ENCODE measurements at places on chromosomes 6 and 20.

- no peak for DNase-seq
These were observed 4.7 kb downstream of the BICRAL start for GRCh38 chr6:42786525-42786985.

DNA sequence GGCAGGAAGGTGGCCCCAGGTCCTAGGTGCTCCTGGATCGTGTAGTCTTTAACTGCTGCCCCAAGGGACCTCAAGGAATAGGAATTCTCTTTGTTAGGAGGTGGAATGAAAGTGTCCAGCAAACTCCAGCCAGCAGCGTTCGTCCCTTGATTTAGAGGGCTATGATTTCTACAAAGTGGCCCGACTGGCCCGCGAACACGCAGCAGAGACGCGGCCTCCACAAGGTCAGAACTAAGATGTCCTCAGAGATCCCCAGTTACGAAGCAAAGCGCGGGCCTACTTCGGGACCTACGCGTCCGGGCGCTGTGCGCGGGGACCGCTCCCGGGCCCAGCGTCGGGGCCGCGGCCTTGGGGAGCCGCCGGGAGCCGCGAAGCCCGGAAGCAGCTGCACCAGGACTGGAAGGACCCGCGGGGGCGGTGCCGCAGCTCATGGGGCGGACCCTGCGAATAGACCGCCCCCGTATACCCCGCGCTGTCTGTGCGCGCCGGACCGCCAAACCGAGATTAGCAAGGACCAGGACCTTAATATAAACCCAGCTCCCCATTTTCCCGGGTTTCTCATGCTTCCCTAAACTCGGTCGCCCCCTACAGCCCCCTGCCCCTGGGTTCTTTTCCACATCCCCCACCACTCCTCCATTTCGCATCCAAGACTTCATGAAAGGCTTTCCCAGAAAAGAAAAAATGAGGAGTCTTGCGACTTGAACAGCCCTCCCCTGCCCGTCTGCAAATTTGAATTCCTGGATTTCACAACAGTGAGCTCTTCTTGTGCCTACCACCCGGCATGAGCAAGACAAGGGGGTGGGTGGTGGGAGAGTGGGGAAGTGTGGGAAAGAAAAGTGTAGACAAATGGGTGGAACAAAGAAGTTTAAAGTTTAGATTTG, at the start of gene C6orf47:
Gene C6orf47, minus strand, starts transcription at position 398 of the 881 bp plus-strand sequence. CDS start 831 bp downstream, outside the sequence.
- peak; percentile 94 for DNase-seq

- DNase-seq, result no peak
These were observed 183.0 kb upstream of the MMS22L start for GRCh38 chr6:97465877-97466561.

GRCh38 chr6:42007286-42008137, 42.8 kb upstream of the TAF8 start:
- DNase-seq, result no peak

- no peak for DNase-seq
These were observed 35.8 kb downstream of the PHIP start for GRCh38 chr6:79042088-79042798.

DNA sequence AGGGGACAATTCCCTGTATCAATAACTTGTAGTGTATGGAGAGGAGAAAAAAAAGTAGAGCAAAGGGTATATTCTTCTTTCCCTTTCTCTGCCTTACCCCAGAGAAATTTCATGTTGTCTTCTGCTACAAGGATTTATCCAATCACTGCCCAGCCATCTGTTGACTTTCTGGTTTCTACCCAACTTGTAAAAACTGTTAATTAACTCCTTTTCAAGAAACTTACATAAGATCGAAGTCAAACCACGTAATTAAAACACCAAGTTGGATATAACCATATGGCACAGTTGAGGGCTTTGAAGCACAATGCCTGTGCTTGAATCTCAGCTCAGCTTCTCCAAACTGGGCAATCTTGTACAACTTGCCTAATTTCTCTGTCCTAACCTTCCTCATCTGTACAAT, 99.5 kb downstream of the MAN1A1 start:
- no peak for DNase-seq

GRCh38 chr20:47487175-47487917, 14.3 kb upstream of the NCOA3 start:
- peak; percentile 77 for DNase-seq

DNA sequence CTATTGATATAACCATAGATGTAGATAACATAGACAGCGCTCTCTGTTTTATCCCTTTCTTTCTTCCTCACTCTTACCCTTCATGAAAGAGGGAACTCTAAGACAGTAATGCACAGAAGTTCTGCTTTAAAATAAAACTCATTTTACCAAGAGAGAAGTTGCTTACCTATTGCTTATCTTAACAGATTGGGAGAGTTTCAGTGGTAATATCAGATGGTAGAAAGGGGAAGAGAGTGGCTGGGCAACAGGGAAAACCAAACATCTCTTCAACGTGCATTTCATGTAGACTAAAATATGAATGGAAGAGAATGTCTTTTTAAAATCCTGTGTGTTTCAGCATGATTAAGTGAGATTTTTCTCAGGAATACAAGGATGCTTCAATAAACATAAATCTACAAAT, 45.3 kb upstream of the SIRPG start:
- DNase-seq, result no peak

DNA sequence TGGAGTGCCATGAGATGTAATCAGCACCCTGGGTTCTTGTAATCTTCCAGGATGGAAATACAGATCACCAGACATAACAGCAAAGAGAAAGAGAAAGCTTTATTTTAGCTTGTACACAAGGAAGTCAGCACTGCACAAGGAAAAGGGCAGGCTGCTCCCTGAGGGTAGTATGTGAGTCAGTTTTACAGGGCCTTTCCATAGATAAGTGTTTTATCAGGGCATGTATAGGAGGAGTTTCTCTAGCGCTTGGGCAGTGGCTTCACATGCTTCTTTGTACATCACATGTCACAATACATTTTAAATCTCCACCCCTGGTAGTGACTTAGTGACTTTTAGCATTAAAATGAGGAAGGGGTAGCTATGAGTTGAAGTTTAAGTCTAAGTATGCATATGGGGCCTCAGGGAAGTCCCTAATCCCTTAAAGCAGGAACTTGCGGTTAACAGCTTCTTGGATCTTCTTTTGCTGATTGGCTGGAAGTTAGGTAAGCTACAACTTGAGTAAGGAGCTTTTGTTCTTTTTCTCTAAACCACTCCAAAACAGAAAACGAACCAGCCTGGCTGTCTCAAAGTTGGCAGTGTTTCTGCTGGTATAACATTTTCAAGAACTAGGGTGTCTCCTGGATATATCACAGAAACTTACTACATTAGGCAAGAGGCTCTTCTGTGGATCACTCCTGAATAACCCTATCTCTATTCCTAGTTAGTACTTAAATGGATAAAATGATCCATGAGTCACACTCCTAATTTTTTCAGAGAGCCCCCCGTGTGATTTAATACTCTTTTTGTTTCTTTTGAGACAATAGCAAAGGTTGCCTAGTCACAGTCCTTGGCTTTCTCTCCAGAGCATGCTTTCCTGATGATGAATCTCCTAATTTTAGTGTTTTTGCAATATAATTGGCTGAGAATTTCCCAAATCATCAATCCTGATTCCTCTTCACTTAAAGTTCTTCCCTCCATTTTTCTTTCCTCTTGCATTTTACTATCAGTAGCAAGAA, 60.2 kb downstream of the MRAP2 start:
- peak; percentile 51 for DNase-seq

DNA sequence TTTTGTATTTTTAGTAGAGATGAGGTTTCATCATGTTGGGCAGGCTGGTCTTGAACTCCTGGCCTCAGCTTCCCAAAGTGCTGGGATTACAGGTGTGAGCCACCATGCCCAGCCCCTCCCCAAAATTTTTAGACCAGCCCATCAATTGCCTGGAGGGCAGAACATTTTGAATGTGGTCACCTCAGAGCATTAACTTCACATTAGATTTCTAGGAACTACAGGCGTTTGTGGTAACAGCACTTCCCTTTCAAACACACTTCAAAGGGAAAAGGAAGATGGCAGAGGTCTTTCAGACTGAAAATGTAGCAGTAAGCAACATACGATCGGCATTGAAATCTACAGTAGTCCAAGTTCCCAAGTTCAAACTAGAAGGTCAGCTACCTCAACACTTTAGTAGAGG, 12.3 kb upstream of the SLA2 start:
- peak; percentile 53 for DNase-seq

GRCh38 chr20:50919567-50919966, 11.7 kb downstream of the ADNP start:
- no peak for DNase-seq

DNA sequence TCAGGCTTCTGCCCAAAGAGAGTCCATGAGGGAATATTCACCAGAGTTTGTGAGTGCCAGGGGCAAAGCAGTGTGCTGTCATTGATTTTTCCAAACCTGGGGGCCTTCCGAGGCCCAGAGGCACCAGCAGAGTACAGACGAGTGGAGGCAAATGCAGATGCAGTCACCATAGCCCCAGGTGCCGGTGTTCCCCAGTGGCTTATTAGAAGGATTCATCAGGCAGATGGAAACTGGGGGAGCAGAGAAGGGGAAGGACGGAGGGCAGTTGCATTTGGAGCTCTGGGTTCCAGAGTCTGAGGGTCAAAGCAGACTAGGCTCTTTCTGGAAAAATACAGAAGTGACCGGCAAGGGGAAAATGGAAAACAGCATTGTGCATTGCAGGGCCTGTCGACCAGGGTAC, 184.2 kb downstream of the ANKRD60 start:
- no peak for DNase-seq

GRCh38 chr20:47318027-47318585, 38.4 kb downstream of the ZMYND8 start:
- DNase-seq, result no peak

DNA sequence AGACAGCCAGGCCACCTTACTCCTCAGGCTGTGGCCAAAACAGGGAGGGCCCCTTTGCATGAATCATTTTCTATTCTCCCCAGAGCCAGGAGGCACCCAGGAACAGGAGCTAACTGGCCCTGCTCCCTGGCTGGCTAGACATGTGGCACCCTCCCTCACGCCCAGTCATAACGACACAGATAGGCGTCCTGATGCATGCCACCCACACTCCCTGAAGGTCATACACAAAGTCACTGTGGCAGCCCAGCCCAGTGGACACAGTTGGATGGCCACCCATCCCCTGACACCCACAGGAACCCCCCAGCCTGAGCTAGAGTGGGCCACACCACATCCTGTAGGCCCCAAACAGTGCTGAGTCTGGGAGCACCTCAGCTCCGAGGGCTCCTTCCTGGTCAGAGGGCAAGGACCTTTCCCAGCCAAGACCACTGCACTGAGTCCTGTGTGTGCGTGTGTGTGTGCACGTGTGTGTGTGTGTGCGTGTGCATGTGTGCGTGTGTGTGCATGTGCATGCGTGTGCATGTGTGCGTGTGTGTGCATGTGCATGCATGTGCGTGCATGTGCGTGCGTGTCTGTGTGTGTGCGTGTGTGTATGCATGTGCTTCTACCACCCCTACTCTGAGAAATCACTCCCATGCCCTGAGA, 21.6 kb downstream of the TFEB start:
- DNase-seq, result no peak

DNA sequence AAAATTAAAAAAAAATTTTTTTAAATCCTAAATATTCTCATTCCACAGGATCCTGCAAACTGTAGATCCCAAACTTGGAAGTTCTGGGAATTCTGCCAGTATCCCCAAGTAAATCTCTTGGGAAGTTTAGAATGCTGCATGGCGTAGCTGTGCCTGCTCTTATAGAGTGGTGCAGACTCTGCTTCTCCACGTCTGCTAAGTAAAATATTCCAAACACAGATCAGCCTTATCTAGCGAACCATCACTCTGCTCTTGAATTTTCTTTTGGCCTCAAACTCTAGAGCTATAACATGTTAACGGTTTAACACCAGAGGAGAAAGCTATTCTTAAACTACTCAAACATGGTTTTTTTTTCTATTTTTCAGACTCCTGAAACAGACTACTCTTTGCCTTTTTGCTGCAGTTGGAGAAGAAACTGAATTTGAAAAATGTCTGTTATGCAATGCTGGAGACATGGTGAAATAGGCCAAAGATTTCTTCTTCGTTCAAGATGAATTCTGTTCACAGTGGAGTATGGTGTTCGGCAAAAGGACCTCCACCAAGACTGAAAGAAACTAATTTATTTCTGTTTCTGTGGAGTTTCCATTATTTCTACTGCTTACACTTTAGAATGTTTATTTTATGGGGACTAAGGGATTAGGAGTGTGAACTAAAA, 138.5 kb upstream of the AKAP12 start:
- no peak for DNase-seq

DNA sequence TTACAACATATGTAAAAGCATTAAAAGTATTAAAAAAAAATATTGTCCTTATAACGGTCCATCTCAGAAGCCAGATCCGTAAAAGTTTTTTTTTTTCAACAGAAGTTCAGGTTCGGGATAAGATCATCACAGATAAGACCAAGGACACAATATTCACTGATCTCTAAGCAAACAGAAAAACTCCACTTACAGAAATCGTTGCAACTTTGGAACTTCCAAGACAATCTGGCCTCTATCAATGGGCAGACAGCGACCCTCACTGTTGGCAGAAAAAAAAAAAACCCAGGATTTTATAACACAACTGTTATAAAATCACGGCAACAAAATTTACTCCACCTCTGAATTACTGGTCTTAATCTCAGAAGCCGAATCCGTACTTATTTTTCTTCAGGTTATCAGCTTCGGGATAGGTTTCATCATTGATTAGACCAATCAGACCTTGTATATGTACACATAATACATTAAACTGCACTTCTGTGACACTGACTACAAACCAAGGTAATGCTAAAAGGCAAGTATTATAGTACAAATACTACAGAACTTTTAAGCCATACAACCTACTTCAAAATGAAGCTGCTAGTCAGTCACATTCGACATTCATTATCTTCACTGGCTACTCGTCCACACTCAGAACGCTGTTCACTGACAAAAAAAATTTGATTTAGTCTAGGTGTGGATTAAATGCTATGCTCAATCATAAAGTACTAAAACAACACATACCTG, 34.7 kb upstream of the SYNCRIP start:
- DNase-seq, result peak; percentile 55

- no peak for DNase-seq
These were observed 87.2 kb upstream of the QKI start for GRCh38 chr6:163327165-163327880.

DNA sequence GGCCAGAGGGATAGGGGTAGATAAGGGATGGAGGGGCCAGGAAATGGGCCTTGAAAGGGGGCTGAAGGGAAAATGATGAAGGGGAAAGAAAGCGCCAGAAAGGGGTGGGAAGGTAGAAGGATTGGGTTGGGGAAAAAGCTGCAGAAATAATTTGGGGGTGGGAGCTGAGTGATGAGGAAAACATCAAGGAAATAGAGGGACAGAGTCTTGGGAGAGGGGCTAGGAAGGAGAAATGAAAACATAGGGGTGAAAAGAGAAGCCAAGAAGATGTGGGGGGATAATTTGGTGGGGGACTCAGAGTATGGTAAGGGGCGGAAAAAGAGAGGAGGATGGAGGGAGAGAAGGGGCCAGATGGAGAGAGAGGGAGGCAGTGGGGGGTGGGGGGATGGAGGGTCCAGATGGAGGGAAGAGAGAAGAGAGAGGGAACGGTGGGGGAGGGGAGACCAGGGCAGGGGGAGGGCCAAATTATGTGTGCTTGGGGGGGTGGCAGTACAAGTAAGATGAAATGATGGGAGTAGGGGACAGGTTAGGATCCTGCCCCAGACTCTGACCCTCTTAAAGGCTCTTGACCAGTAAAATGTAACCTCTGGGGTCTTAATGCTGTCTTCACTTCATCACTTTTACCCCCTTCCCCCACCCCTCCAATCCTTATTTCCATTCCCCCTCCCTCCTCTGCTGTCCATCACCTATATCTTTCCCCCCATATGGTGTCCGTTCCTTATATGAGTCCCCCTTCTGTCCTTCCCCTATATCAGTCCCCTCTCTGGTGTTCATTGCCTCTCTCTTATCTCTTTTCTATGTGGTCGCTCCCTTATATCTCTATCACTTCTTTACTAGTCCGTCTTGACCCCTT, 852 bp downstream of the SYNGAP1 start:
- DNase-seq, result peak; percentile 65
